Activated T-cell treated with anti-CD3 and anti-CD28 coated beads for 1 hour (primary cell): ENCODE measurements at places on chromosomes 12 and 14.

DNA sequence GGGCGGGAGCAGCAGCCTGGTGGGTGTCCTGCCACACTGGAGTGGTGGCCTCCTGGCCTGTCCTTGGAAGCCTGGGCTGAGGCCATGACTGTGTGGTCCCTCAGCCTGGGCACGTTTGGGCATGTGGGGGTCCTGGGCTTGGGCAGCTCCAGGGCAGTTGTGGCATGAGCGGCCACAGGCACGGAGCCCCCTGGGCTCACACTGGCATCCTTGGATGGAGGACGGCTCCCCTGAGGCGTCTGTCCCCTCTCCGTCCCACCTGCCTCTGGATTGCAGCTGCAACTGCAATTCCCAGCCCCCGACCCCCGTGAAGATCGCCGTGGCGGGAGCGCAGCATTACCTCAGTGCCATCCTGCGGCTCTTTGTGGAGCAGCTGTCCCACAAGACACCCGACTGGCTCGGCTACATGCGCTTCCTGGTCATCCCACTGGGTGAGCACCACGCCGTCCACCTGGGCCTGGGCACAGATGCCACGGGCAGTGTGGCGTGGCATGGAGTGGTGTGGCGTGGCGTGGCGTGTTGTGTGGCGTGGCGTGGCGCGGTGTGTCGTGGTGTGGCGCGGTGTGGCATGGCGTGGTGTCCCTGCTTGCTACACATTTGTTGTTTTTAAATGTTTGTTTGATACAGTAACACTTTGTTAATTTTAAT lies 15.1 kb upstream of the TEX22 start:
- no peak for DNase-seq

DNA sequence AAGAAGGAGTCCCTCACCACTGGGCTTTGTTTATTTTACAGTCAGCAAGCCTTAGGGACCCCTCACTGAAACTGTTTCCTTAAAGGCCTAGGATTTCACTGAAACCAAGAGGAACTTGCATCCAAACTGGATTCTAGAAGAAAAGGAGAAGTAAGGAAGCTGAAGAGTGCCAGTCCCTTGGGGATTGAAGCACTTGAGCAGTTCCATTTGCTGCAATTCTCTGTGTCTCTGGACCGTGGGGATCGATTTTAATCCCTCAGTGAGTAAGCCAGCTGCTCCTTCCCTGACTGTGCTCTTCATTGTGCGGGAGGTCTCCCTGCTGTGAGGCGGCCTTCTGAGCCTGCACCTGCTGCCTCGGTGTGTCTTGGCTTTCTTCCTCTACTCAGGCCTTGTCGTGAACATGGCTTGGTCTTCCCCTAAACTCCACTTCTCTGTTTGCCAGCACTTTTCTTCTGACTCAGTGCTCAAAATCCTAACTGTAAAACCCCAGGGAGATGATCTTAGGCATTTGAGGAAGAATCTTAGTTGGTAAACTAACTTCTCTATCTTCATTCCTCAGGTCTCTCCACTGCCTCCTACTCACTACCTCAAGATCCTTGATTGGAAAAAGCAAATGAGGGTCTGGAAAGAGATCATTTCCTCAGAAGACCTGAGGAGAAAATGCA lies 132.6 kb downstream of the SLC38A6 start:
- DNase-seq, result no peak

DNA sequence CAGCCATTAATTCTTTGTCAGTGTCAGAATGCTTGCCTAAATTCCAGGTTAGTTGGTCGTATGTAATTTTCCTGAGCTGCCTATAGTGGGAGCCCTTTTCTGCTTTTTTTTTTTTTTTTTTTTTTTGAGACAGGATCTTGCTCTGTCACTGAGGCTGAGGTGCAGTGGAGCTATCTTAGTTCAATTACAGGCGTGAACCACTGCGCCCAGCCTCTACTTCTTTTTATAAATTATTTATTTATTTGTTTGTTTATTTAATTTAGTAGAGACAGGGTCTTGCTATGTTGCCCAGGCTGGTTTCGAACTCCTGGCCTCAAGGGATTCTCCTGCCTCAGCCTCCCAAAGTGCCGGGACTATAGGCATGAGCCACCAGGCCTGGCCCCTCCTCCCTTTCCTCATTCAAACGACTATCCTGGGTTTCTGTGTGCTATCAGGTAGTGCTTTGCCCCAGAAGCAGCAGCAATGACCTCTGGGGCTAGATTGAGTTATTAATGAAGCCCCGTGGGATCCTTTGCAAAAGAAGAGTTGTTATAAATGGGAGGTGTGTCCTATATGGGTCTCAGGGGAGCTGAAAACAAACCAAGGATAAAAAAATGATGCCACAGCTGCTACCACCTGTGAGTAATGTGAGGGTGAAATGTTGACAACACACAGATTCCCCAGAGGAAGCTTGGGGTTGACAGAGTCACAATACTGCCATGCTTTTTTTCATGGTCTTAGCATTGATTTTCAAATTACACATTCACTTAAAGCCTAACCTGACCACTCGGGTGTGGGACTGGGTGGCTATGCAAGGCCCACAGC lies 34.6 kb upstream of the NFKBIA start:
- no peak for DNase-seq

- DNase-seq, result peak; percentile 30
Observed at GRCh38 chr12:53190108-53190729, 9.5 kb upstream of the CSAD start.

- DNase-seq, result no peak
Observed at GRCh38 chr12:11958221-11959091, 112.3 kb upstream of the BCL2L14 start.

DNA sequence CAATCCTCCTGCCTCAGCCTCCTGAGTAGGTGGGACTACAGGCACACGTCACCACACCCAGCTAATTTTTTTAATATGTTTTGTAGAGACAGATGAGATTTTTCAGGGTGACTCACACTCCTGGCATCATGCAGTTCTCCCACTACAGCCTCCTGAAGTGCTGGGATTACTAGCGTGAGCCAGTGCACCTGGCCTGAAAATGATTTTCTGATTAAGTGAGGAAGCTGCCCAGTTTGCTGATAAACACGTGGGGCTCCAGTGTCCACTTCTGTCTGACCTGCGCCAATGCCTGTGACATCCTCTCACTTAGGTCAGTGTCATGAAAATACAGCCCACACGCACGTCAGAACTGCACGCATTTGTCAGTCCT lies 37.0 kb upstream of the SFSWAP start:
- no peak for DNase-seq

GRCh38 chr12:93229494-93230325 lies 148.0 kb upstream of the NUDT4 start:
- no peak for DNase-seq

GRCh38 chr14:36626151-36626550 lies 35.5 kb upstream of the PAX9 start:
- no peak for DNase-seq

- no peak for DNase-seq
Observed at GRCh38 chr12:22574921-22575320, 30.6 kb upstream of the C2CD5 start.

GRCh38 chr12:92185052-92185451 lies 39.4 kb upstream of the BTG1 start:
- no peak for DNase-seq

DNA sequence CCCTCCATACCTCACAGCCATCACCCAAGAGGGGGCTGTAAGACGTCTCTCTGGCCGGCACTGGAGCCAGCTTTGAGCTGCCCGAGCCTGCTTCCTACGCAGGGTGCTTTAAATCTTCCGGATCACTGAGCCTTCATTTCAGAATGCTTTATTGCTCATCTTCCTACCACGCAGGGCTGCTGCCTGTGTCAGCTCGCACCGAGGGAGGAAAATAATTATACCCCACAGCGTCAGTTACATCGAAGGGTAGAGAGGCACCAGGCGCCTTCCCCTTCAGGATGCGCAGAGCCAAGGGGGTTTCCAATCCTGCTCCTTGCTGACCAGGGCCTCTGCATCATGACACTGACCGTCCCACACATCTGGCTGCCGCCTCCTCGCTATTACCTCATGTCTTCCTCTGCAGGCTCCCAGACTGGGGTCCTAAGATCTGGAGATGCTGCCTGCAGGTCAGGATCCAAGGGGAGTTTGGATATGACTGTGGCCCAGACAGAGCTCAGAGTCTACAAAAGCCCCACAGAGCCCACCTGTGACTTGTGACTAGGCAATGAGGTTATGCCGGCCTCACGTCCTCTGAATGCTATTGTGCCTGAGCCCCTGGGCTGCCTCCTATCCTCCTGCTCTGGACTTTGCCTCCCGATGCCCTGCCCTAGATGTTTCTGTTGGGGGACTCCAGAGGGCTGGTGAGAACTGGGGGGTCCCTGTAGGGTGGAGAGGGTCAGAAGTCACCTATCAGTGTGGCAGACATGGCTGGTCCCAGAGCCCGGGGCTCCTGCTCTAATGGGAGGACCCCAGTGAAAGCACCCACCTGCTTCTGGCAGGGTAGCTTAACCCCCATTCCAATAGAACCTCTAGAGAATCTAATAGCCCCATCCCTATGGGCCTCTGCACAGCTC lies 220.3 kb upstream of the RTL1 start:
- DNase-seq, result no peak

DNA sequence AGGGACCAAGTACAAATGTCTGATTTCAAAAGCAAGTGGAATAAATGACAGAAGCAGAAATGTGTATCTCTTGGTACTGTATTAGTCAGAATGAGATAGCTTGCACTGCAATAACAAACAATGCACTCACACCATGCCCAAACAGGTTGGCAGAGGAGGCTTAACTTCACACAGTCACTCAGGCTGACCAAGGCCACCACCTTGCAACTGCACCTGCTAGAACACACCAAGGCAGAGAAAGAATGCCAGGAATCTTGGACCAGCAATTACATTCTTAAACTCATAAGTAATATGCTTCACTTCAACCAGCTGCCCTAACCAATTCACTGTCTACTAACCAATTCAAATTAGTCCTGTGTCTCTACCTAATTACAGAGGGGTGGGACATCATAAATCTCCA lies 378.3 kb downstream of the BCL11B start:
- no peak for DNase-seq

DNA sequence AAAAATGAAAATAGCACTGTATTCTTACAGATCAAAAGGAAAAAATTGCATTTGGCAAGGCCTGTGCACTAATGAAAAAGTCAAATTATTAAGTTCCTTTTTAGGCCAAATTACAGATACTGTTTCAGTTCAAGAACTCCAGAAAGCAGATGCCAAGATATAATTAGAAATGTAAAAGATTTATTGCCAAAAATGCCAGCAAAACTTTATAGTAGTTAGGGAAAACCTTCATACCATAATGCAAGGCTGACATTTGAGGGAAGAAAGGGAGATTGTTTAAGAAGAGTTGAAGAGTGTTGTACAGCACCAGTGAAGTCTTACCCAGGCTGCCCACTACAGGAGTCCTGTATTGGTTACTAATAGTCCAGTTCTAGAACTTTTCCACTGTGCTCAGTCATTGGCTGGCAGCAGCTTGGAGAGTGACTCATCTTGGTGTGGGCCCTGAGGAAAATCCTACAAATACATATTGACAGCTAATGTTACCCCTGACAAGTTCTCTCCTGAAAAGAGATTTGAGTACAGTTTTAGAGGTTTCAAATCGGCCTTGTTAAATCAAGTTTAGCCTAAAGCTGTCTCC lies 600.4 kb downstream of the C12orf50 start:
- DNase-seq, result no peak

DNA sequence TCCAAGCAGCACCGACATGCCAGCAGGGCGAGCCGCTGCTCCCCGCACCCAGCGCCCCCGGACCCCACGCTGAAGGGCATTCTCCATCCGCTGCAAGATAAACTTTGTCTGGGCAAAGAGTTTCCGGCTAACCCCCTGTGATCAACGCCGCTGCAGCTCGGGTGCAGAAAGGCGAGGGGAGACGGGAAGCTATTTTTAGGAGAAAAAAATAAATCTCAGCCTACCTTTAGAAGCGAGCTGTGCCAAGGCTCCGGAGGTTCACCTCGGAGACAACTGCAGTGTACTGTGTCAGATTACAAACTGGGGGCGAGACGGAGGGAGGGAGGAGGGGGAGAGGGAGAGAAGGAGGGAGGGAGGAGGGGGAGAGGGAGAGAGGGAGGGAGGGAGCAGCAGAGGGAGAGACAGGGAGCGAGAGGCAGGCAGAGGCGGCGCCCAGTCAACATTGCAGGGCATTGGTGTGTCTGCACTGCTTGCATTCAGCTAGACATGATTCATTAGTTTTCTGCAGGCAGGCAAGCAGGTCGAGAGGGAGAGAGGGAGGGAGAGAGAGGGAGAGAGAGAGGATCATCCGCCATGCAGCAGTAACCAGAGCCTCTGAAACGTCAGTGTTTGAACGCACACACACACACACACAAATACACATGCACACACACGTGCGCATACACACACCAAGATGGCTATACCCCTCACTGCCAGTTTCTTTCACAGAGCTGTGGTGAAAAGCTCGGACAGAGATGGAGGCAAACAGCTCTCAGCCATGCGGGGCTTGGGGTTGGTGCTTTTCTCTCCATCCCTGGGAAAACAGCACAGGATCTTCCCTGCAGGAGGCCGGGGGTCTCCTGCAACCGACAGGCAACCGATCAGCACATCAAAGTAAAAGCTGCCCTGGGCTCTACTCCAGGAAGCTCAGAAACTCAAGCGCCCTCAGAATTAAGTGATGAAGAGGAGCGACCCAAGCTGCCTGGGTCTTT lies at the start of gene RIMBP2:
Gene RIMBP2 (minus strand): TSS at position 302 of the 971 bp plus-strand sequence. CDS start 237,286 bp downstream, outside the sequence.
- DNase-seq, result no peak

- DNase-seq, result no peak
Observed at GRCh38 chr12:26648066-26648465, 184.9 kb downstream of the ITPR2 start.

DNA sequence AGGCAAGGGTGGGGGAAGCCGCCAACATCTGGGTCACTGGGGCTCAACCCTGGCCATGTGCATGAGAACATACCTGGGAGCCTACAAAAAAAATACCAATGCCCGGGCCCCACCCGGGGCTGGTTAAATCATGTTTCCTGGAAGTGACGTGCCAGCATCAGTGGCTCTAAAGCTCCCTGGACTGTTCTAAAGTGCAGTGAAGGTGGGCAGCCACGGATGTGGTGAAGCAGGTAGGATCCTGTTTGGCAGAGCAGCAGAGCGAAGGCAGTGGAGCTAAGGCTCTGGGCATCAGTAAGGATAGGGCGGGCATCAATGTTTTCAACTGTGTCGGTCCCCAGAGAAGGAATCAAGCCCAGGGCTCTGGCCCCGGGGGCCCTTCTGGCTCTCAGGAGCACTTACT lies 525 bp upstream of the GPR68 start:
- peak; percentile 39 for DNase-seq

DNA sequence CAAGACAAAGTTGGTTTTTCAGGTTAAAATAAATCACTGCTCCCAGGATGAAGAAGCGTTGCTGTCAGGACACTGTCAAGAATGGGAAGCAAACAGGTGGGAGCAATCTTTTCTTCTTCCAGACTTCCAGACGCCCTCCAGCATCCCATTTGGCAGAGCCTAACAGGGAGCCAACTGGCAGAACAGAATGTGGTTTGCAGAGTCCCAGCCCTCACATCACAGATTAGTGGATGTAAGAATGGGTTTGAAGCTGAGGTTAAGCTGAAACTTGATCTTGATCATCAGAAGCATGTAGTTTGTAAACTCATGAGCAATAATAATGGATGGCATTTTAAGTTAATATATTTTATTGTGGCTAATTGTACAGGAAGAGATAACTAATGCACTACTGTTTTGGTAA lies 636.4 kb downstream of the SLC6A15 start:
- DNase-seq, result no peak

DNA sequence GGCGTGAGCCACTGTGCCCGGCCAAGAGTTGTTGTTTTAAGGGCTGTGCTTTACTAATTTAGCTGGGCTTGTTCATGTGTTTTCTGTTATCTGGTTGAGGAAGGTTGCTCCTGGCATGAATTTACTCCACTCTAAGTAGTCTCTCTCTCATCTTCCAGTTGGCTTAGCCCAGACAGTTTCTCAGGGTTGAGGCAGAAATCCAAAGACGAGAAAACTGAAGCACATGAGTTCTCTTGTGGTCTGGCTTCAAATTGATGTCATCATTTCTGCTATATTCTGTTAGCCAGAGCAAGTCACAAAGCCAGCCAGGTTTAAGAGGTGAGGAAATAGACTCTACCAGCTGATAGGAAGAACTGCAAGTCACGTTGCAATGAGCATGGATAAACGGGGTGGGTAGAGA lies 57.9 kb downstream of the E2F7 start:
- DNase-seq, result no peak
